ENCODE measurements at places on chromosomes 4 and X.

DNA sequence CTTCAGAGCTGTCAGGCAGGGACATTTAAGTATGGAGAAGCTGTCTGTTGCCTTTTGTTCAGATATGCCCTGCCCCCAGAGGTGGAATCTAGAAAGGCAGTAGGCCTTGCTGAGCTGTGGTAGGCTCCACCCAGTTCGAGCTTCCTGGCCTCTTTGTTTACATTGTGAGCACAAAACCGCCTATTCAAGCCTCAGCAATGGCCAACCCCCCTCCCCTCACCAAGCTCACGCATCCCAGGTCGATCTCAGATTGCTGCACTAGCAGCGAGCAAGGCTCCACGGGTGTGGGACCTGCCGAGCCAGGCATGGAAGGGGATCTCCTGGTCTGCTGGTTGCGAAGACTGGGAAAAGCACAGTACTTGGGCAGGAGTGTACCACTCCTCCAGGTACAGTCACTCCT is 59.3 kb downstream of the ZNF674 start:
- peak; percentile 71 for DNase-seq

DNA sequence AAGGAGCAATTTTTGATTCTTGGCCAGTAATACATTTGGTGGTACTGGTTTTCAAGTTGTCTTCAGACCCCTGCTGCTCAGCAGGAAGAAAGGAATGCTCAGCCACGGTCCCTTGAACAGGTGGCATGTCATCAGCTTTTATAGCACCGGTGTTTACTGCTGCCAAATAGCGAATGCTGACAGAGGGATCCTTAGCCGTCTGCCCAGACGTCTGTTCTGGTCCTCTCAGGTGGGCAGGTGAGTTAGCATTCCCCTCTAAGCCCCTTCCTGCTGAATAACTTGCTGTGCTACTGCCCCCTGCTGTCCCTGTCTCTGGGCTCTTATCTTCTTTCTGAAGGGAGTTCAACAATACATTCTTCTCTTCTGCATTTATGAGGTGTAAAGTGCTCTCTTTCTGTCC is 28.4 kb downstream of the BOD1L1 start:
- DNase-seq, result peak; percentile 13

DNA sequence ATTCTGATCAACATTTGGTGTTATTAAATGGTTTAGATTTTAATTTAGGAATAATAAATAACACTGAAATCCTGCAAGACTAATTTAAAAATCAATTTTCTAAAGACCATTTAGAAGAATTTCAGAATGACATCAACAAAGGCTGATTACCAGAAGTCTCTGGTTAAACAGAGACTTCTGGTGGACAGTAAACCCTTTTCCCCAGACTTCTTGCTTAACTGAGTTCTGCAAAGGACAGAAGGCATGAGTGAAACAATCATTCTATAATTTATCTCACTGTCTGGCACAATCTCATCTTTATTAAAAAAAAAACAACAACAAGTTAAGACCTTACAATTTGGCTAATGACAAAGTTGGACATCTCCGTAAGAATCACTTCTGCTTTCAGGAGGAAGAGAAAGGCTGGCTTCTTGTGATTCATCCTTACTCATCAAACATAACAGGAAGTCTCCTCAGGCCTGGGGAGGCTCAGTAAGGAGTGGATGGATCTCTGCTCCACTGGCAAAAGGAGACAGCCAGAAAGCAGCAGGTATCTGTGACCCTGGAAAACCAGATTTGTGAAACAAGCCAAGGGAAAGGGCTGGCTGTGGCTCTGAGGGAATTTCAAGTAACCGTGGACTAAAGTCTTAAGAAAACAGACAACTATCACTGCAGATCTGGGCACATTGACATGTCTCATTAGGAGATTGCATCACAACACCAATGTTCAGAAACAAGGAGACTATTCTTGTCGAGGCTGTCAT is 908 bp upstream of the TLR6 start:
- no peak for DNase-seq

- DNase-seq, result no peak
Observed at GRCh38 chrX:23118890-23119527, 119.2 kb downstream of the DDX53 start.

- DNase-seq, result no peak
Observed at GRCh38 chr4:154478547-154478946, 13.1 kb downstream of the DCHS2 start.

DNA sequence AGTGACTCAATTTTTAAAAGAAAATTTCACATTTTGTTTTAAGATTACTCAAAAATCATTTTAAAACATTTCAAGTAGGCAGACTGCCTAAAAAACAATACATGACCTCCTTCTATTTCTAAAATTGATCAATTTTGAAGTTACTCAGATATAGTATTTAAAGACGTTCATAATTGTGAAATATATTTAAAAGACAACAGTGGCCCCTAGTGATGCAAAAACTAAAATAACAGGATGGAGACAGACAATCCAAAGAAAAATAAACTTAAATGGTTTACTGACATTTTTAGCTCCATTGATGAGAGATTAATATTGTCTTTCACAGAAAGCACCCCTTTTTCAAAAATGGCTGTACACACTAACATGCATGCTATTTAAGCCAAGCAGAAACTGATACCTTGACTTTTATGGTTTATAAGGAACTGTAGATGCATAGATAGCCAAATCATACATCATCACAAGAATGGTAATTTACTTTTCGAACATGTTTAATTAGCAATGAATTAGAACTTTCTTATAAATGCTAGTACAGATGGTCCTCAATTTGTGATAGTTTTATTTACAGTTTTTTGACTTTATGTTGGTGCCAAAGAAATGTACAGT is 69.8 kb upstream of the FAT4 start:
- DNase-seq, result no peak

- no peak for DNase-seq
Observed at GRCh38 chr4:114286262-114286810, 306.9 kb upstream of the ARSJ start.

GRCh38 chr4:32776435-32777203 is 2056.4 kb downstream of the PCDH7 start:
- no peak for DNase-seq

DNA sequence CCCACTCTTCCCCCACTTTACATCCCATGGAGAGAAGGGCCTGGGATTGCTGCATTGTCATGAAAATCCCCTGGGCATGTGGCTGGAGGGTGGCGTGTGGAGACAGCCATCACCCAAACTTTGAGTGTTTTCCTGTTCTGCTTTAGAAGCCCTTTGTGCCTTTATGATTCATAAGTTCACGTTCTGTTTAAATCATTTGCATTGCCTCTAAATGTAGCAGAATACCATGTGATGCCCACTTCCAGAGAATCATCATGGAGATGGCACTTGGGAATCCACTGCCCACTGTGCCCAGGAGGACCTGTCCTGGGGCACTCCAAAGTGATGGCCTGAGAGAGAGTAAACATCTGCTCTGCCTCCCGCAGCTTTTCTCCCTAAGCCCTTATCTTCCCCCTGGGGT is 52.8 kb downstream of the MED28 start:
- DNase-seq, result no peak

GRCh38 chr4:31328932-31329331 is 608.8 kb downstream of the PCDH7 start:
- no peak for DNase-seq

DNA sequence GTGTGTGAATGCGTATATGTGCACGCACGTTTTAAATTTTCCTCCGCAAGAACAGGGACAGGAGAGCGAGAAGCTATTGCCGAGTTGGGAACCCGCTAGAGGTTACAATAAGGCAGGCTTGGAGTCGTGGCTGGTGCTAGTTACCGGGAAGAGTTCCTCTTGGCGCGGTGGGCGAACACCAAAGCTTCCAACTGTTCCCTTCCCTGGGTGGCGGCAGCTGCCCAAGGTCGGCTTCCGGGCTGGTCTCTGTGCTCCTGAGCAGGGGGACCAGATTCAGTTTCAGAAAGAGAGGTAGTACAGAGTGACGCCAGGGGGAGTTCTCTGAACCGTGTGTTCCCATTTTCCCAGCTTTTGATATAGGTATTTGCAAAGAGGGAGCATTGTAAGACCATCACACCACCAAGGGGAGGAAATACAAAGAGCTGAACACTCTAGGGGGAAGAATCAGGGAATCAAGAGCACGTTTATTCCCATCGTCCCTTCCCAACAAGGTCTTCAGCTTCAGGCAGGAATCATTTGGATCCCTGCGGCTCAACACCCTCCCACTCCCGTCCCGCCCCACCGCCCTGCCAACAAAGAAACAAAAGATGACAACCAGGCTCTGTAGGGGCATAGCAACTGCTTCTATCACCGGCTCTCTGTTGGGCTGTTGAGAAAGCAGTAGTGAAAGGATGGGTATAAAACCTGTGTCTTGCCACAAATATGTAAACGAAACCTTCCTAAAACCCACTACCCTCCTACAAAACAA is 113.6 kb upstream of the TEX13C start:
- DNase-seq, result no peak

GRCh38 chr4:18155067-18156041 is 133.8 kb upstream of the LCORL start:
- DNase-seq, result no peak

- DNase-seq, result no peak
Observed at GRCh38 chrX:130523460-130524394, 121.9 kb downstream of the RBMX2 start.

GRCh38 chr4:155565330-155565729 is 101.3 kb upstream of the GUCY1A1 start:
- DNase-seq, result no peak

DNA sequence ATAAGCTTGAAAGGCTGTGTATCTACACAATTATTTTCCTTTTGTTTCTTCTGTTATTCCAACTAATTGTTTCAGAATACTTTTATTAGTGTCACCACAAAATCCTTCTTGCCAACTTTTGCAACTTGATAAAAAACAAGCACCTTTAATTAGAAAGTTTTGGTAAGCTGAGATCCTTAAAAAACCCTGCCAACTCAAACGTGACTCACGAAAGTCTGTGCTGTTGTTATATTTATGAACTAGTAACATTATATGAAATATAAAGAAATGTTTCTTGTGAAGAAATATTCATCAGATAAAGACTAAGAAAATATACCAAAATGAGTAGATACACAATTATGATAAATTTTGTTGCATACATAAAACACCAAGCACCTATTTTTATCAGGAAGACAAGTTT is 49.0 kb downstream of the HUWE1 start:
- no peak for DNase-seq

DNA sequence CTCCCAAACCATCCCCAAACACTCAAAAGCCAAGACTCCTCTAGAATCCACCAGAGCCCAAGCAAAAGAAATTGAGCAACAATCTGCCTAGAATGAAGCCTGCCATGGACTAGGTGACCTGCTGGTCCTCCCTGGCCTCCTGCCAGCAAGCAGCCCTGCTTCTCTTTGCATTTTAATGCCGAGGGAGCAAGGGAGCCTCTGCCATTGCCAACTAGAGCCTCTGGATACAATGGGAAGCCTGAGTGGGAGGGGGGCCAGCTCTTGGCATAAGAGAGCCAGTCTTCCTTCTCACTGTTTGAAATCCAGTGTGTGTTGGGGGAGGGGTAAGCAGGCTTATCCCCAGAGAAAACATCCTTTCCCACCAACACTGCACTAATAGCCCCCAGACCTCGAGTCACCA is 1.5 kb upstream of the GDPD2 start:
- DNase-seq, result peak; percentile 83

DNA sequence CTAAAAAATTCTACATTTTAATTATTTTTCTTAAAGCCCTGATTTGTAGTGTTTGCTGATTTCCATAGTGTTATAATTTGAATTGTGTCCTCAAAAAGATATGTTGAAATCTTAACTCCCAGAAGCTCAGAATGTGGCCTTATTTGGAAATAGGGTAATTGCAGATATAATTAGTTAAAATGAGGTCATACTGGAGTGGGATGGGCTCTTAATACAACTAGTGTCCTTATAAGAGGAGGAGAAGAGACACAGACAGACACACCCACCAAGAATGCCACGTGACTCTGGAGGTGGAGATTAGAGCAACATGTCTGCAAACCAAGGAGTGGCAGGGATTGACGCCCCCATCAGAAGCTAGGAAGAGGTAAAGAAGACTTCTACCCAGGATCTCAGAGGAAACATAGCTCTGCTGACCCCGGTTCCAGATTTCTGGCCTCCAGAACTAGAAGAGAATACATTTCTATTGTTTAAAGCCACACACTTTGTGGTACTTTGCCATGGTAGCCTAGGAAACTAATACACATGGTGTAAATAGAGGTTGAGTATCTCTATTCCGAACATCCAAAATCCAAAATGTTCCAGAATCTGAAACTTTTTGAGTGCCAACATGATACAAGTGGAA is 70.5 kb upstream of the IRF2 start:
- DNase-seq, result no peak

DNA sequence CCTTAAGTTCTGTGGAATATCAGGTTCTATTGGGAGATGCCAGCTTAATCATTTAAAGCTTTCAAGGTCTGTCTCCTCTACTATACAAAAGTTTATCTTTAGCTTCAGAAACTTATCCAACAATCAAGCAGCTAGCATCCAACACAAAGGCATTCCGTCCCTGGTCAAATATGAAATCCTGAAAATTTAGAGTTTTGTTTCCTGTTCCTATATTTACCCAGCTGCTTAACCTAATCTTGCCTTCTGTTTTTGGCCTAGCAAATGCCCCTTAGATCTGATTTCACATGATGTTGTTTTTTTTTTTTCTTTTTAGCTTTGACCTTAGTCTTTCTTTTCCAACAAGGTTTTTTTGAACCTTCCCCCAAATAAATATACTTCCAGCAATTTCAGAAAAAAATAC is 33.8 kb downstream of the FAM13A start:
- DNase-seq, result no peak

GRCh38 chr4:145887241-145887991 is 51.2 kb downstream of the ZNF827 start:
- no peak for DNase-seq

- no peak for DNase-seq
Observed at GRCh38 chrX:42602136-42602535, 175.8 kb downstream of the PPP1R2C start.

GRCh38 chrX:113305496-113305895 is 464.9 kb upstream of the AMOT start:
- no peak for DNase-seq

DNA sequence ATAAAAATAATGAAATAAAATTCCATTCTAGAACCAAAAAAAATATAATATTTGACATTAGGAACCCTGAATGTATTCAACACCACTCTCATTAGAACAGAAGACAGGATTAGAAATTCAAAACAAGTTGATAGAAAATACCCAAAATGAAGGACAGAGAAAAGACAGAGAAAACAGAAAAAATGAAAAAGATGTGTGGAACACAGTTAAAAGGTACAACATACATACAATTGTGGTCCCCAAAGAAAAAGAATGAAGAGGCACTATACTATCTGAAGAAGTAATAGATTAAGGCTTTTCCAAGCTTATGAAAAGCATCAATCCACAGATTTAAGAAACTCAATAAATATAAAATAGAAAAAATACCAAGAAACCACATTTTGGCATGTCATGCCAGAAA is 16.4 kb downstream of the ANKRD50 start:
- DNase-seq, result no peak

GRCh38 chr4:124325690-124326089 is 386.8 kb downstream of the ANKRD50 start:
- DNase-seq, result no peak
